ENCODE measurements at places on chromosomes 3 and 15.

GRCh38 chr15:38196076-38196475, 56.6 kb upstream of the SPRED1 start:
- DNase-seq, result no peak

DNA sequence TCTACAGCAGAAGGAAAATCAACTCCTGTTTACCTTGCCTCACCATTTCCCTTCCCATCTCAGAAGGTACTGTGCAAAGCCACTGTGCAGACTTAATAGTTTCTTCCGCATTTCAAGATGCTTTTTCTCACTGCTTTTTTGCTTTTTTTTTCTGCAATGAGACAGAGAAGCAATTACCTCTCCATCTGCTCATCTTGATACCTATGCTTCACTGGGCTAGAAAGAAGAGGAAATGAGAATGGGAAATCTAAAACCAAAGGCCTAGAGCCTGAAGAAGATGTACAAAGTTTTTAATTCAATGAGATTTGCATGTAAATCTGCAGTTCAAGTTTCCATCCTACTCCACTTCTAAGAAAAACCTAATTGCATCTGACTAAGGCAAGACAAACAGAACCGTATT, 238.1 kb upstream of the SETMAR start:
- DNase-seq, result no peak

GRCh38 chr15:30979457-30979856, 12.0 kb downstream of the MTMR10 start:
- no peak for DNase-seq

DNA sequence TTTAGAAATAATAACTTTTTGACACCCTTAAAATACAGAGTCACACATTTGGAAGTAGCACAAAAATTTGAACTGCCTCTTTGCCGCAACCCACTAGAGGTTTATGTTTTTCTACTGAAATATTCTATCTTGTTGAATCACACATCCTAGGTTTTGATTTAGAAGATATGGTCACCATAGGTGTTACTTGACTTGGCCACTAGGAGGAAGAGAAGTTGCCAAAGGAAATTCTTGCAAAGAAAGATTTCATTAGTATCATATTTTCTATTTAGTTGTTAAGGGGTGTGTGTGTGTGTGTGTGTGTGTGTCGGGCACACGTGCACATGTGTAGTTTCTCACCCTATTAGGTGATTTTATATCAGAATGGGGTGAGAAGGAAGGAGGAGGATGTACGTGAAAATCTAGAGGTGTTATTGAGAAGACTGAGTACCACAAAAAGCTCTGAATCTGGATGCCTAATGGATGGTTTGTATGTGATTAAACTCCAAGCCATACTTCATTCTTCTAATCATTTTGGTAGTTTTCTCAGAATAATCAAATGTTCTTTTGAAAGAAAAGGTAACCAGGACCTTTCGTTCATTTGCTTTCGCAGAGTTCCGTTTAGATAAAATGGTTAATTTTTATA, 31.5 kb downstream of the ZFAND6 start:
- no peak for DNase-seq

DNA sequence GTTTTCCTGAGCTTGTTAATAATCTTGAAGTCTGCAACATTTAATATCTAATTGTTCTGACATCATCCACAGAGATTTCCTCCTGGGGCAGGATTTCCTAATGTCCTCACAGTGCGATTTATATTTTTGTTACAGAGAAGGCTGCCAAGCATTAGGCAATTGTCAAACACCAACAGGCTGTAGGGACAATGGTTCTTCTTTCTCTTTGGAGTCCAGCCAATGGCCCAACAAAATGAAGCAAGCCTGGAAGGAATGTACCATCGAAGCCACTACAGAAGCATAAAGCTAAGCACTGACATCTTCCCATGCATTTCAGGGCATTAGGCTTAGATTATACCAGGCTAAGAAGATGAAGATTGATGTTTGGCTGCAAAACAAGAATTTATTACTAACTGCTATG, 173.0 kb upstream of the FRMD4B start:
- DNase-seq, result no peak

GRCh38 chr3:148360051-148360450, 337.7 kb upstream of the AGTR1 start:
- no peak for DNase-seq

DNA sequence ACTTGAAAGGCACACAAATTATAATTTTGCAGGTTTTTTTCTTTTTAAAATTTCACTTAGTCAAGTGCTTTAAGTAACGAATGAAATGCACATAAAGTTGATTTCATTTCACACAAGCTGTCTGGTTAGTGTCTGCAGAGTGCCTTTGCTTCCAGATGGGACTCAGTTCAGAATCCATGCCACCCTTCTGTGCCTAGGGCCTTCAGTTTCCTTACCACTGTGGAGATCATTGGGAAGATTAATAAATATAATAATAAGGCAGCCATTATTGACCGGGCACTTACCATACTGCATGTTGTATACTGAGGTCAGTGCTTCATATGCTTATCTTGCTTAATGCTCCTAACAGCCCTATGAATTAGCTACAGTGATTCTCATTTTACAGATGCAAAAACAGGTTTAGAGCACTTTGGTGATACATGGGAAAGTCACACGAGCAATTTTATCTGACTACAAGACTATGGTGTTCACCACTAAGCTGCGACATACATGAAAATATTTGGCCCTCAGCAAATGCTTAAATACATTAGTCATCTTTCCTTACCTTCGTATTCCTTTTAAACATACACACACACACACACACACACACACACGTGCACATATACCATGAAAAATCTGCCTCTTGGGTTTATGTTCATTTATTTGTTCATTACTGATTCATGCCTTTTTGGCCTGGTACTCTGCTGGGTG, 3.1 kb downstream of the NMNAT3 start:
- DNase-seq, result no peak

GRCh38 chr3:23193831-23194230, 9.3 kb upstream of the UBE2E2 start:
- DNase-seq, result no peak

DNA sequence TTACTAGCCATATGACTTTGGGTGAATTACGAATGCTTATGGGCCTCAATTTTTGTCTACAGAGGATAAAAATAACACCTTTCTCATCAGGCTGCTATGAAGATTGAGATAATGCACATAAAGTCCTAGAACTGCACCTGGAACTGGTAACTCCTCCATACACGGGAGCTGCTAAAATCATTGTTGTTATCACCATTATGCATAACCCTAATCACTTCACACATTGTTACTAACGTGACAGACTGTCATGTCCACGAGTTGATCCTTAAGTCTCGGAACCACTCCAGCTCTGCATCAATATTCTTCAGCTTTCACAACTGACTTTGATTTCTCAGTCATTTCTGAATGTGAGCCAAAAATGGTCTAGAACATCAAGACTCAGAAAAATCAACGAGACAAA, 64.1 kb downstream of the RFTN1 start:
- no peak for DNase-seq

Measured in stimulated activated CD4-positive, alpha-beta T cell treated with anti-CD3 and anti-CD28 coated beads, Interleukin-2, amount 100 ng/mL, for 24 hours (primary cell).